ENCODE measurements at places on chromosomes 3 and 15. TPM values are rescaled to one million over a fixed set of nuclear protein-coding genes. Genes with fewer than 3 reads are reported as not detected.

The NR2E3 gene
- not detected for total RNA-seq

The SCAPER gene
- 32.9 TPM for total RNA-seq

The TRAT1 gene
- total RNA-seq: 0.42 TPM

The SOX14 gene
- not detected for total RNA-seq
